PC-3 (cell line): ENCODE measurements at places on chromosomes 2 and 18.

GRCh38 chr2:26255759-26256384 is 11.1 kb downstream of the HADHB start:
- 0 out of 2 replicates have a peak overlapping the region, but pooled peaks have one; percentile 9 for H3K27ac ChIP-seq
- peaks cover 11% of the 10 kb centered on the region; the same call in 1 of the 2 replicates for H3K4me1 ChIP-seq
- H3K27me3 ChIP-seq = no peaks in the 10 kb centered on the region
- H3K36me3 ChIP-seq = no peaks in the 10 kb centered on the region

- H3K36me3 ChIP-seq = no peaks in the 10 kb centered on the region; the same call in 1 of the 2 replicates
- H3K27me3 ChIP-seq = no peaks in the 10 kb centered on the region
- H3K4me1 ChIP-seq = peaks cover 15% of the 10 kb centered on the region
These were observed 50.7 kb upstream of the RNU4ATAC start for GRCh38 chr2:121479882-121480522.

DNA sequence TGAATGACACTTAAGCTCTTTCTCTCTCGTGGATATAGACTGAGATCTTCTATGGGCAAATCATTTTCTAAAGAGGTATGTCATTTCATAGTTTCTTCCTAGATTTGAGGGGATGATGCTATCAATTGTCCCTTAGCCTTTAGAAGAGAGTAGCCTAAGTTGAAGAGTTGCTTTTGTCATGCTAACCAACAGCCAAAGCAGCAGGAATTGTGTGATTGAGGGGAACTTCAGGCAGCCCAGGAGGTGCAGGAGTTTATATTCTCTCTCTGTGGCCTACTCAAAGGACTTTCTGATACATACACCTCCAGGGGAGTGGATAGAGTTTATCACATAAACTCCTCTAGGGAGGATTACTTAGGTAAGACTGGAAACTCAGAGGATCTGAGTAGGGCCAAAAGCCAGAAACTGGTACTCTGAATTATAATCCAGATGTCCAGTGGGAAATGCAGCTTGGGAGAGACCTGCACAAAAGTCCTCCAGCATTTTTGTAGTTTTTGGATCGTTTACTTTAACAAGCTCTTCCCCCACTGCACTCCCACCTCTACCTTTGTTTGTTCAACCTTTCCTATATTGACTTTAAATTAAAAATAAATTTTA is 150.7 kb upstream of the CCDC68 start:
- H3K27me3 ChIP-seq = no peaks in the 10 kb centered on the region
- H3K4me1 ChIP-seq = no peaks in the 10 kb centered on the region
- H3K36me3 ChIP-seq = no peaks in the 10 kb centered on the region
- H3K4me3 ChIP-seq = no peak overlapping the region
- H3K27ac ChIP-seq = no peak overlapping the region

DNA sequence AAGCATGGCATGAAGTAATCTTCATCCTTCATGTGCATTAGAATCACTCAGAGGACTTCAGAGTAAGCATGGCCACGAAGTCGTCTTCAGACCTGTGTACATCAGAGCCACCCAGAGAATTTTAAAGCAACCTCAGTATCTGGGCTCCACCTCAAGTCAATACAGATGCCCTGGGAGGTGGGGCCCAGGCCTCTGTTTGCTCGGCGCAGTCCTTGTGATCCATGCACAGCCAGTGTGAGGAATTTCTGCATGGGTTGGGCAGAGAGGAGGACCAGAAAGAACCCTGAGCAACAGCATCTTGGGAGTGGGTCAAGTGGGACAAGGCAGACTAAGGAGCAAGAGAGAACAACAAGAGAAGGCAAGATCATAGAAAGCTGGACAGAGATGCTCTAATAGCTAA is 220.4 kb upstream of the TMEM200C start:
- peaks cover 6% of the 10 kb centered on the region for H3K4me1 ChIP-seq
- H3K27me3 ChIP-seq = no peaks in the 10 kb centered on the region
- no peaks in the 10 kb centered on the region for H3K36me3 ChIP-seq
- DNase-seq = no peak
- H3K27ac ChIP-seq = no peak overlapping the region
- no peak overlapping the region for H3K4me3 ChIP-seq

- peaks cover 86% of the 10 kb centered on the region for H3K36me3 ChIP-seq
- H3K27me3 ChIP-seq = no peaks in the 10 kb centered on the region
- H3K27ac ChIP-seq = no peak overlapping the region
These were observed 9.2 kb downstream of the ATG16L1 start for GRCh38 chr2:233260661-233261060.
